ENCODE measurements at places on chromosomes 5 and 9.

- DNase-seq = no peak
These were observed 15.5 kb upstream of the NCS1 start for GRCh38 chr9:130156672-130157071.

DNA sequence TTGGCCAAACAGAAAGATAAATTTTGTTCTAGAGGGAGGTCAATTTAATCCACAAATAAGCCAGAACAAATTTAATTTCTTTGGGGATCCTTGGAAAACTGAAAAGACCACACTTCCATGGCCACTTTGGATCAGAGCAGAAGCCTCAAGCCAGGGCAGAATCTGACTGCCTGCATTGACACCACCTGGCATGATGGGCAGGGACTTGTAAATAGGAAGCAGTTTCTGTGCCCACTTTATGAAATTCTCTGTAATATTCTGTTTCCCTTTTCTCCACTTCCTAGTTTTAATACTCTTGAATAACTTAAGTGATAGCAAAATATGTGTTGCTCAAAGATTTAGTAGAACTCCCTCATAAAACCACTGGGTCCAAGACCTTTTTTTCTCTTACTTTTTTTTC lies 6.7 kb upstream of the TMEM252 start:
- DNase-seq = no peak

GRCh38 chr9:133144904-133145851 lies 18.5 kb downstream of the GBGT1 start:
- no peak for DNase-seq

DNA sequence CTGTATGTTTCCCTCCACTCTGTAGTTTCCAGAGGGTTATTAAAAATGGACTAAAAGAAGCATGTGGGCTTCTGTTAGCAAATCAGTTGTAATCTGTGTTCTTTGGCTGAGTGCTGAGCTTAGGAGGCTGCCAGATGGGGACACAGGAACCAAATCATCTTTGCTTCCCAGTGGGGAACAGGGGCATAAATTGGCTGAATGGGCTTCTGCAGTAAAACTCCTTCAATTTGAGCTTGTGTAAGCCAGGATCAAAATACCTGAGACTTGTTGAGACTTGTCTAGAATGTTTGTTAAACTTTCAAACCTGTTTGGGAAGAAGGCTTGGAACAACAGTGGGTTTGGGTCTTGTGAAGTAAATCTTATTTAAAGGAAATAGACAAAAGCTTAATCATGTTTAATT lies 32.2 kb upstream of the TNFAIP8 start:
- no peak for DNase-seq

- DNase-seq = no peak
These were observed 346.4 kb downstream of the EBF1 start for GRCh38 chr5:158753354-158753753.

DNA sequence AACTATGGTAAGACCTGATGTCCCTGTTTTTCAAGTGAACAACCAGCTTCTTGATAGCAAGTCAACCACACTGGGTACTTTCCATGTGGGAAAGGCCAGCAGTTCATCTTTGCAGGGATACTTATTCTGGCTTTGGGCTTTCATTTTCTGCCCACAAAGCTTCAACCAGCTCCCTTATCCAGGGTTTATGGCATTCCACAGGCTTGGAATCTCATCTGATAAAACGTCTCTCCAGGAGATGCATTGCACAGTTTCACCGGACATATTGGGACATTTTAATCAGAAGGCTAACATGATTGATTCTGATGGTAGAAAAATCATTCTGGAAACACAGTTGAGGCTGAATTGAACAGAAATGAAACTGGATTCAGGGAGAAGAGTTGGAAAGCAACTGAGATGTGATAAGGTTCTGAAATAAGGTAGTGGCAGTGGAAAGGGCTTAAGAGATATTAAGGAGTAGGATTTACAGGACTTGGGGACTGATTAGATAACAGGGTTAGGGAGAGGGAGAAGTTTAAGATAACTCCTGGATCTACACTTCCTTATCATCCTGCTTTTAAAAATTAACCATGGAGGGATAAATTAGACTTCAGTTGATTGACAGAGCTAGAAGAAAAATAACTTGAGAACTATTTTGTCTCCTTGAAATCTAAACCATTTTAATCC lies 195.8 kb upstream of the FBXL7 start:
- no peak for DNase-seq

Data from fibroblast of the conjunctiva (primary cell).